CD8-positive, alpha-beta memory T cell (primary cell): ENCODE measurements at places on chromosomes 1 and 21. TPM values are rescaled to one million over a fixed set of nuclear protein-coding genes. Genes with fewer than 3 reads are reported as not detected.

DNA sequence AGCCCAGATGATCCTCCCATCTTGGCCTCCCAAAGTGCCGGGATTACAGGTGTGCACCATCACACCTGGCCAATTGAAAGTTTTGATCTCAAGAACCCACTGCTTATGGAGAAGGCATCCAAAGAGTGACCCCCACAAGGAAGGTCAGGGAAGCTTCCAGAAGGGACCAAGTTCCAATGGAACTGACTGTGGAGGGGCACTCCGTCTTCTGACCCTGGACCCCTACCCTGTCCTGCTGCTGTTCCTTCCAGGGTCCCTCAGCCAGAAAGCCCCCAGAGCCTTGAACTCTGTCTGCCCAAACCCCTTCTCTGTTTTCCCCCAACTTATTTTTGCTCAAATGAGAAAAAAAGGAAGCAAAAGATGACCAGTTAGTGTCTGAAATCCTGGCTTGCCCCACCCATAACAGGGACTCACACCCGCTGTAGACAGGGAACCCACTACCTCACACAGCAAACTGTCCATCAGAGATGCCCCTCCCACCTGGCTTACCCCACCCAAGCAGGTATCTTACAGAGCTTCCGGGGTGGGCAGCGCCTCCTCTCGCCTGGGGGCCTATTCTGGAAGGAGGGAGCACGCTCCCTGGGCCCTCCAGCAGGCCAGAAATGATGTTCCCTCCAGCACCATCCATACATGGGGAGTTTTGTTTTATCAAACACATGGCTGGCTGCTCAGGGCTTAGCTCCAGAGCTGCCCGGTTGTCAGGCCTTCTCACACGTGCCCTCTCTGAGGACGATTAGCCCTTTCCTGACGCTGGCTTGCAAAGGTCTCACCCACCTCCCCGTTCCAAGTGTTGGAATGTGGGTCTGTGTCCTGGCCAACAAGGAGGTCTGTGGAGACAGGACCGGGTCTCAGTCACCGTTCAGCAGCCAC is 3.1 kb upstream of the WNT3A start:
- no peak for DNase-seq

DNA sequence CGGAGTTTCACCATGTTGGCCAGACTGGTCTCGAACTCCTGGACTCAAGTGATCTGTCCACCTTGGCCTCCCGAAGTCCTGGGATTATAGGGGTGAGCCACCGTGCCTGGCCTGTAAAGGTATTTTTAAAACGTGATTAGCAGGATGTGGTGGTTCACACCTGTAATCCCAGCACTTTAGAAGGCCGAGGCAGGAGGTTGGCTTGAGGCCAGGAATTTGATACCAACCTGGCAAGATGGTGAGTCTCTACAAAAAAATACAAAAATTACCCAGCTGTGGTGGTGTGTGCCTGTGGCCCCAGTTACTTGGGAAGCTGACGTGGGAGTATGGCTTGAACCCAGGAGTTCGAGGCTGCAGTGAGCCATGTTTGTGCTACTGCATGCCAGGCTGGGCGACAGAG is 43.3 kb upstream of the SOD1 start:
- no peak for DNase-seq

DNA sequence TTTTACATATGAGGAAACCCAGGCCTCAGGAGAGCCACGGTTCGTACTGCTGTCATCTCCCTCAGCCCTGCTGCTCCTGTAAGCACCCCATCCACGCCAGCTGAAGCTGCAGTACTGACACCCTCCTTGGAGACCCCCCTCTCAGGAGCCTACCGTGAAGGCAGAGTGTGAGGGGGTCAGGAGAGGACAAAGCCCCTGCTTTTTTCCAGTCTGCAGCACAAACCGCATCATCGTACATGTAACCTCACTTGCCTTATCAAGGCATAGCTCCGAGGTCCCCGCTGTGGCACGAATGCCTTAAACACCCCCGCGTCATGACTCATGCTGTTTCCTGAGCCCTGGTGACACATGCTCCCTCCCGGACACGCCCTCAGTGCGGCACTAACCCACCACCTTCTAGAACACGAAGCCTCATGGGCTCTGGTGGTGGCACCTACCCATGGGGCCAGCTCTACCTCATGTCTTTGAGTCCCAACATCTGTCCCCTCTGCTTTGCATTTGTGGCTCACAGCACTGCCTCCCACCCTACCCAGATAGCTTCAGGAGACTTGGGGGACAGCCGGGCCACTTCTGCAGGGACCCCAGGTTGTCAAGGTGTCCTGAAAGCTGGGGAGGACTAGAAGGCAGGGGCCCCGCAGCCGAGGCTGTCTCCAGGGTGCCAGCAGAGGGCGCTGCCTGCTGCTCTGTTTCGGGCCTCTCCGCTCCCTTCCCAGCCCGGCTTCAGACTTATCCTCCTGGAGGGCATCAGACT is 4.9 kb downstream of the SH3BGRL3 start:
- peak; percentile 97 for DNase-seq

GRCh38 chr1:244651956-244652622 is 837 bp upstream of the DESI2 start:
- DNase-seq = no peak

DNA sequence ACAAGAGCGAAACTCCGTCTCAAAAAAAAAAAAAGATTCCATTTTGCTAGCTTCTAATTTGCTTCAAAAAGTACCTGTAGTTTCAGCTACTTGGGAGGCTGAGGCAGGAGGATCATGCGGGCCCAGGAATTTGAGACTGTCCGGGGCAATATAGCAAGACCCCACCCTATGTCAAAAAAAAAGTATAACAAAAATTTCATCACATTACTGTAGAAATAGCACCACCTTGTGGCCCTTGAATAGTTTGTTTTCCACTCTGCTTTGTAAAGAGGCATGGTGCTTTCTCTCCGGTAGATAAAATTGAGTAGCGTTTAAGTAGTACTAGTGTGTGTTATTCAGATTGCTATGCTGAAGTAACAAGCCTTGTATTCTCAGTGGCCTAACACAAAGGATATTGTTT is 18.2 kb upstream of the MSTO1 start:
- peak; percentile 54 for DNase-seq

DNA sequence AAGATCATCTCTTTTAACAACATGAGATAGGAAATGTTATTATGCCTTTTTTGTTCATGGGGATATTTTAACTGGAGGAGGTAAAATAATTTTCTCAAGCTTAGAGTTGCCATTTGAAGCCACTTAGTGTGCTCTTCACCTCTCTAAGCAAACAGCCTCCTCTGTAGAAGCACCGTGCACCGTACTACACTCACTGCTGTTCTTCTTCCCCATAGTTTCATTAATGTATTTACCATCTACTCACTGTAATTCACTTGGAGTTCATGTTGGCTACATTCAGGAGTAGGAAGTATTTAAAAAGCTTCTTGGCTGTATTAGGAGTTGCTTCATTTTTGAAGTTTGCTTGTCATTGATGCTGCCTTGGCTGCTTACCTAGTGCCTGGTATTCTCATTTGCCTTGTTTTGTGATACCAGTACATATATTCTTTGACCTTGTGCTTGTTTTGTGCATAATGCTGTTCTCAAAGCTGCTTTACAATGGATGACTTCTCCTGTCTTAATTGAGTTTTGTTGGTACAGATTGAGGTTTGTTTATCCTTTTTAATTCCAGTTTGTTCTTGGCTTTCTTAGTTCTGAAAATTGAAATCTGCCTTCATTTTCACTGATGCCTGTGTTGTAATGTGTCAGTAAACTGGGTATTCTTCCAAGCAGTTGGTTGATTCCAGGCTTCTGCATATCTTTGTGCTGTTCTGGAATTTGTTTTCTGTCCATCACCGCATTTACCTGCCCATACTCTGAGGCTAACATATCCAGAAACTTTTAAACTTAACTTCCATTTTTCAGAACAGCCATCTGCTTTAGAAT is 240.4 kb downstream of the HMCN1 start:
- no peak for DNase-seq

DNA sequence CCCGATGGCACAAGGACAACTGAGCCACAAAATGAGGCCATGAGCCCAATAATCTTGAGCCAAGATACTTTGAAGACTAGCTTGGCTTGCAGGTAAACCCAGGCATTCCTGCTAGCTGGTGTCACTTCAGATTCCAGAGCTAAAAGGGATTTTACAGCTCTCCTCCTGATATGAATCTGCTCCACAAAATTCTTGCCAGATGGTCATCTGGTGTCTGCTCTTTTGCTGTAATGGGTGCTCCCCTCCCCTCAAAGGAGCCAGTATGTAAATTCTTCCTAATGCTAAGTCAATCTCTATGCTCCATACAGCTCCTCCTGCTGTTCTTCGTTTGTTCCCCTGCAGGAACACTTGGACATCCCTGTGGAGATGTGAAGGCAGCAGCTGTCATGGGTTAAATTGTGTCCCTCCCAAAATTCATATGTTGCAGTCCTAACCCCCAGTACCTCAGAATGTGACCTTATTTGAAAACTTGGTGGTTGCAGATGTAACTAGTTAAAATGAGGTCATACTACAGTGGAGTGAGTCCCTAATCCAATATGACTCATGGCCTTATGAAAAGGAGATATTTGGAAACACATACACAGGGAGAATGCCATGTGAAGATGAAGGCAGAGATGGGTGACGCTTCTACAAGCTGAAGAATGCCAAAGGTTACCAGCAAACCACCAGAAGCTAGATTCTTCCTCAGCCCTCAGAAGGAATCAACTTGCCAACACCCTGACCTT is 180.6 kb upstream of the PALMD start:
- no peak for DNase-seq

- no peak for DNase-seq
Observed at GRCh38 chr1:223315665-223316064, 48.3 kb downstream of the SUSD4 start.

DNA sequence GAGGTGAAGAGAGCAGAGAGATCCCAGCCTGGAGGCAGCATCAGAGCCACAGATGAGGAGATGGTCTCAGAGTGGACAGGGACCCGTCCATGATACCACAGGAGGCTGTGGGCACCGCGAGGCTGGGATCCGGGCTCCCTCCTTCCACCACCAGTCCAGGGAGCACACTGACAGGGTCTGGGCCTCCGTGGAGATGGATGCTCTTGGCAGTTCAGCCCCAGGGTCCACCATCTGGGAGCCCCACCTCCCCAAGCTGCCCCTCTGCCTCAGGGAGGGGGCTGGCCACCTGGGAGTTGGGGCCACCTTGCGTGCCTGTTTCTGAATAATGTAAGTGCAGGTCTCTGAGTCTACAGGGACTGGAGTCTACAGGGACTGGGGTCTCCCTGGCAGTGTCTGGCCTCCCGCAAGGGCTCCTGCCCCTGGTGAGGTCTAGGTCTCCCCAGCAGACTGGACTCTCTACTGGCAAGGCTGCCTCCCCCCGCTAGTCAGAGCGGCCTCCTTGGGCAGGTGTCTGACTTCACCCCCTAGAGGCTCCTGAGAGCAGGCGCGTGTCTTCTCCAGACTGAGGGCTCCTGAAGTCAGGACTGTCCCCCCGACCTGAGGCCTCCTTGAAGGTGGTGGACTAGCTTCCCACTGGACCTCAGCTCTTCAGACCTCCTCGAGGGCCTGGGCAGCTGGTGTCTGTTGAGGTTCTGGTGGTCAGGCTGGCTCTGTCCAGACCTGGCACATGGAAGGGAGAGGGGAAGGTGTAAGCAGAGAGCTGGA is 218.5 kb downstream of the PTPRU start:
- no peak for DNase-seq

The OR2T2 gene
- not detected for total RNA-seq

The OLFML3 gene
- total RNA-seq = 0.24 TPM

The HIVEP3 gene
- 23.0 TPM for total RNA-seq

The ZBTB17 gene
- 51.5 TPM for total RNA-seq
